ENCODE measurements at places on chromosomes 11 and 22.

- DNase-seq: no peak
Measured at GRCh38 chr11:16013649-16014275, 342.6 kb downstream of the SOX6 start.

DNA sequence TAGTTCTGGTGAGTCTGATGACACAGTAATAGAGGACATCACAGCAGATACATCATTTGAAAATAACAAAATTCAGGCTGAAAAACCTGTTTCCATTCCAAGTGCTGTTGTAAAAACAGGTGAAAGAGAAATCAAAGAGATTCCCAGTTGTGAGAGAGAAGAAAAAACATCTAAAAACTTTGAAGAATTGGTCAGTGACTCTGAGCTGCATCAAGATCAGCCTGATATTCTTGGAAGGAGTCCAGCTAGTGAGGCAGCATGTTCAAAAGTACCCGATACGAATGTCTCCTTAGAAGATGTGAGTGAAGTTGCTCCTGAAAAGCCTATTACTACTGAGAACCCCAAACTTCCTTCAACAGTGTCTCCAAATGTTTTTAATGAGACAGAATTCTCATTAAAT, 38.7 kb downstream of the RTN3 start:
- no peak for DNase-seq

DNA sequence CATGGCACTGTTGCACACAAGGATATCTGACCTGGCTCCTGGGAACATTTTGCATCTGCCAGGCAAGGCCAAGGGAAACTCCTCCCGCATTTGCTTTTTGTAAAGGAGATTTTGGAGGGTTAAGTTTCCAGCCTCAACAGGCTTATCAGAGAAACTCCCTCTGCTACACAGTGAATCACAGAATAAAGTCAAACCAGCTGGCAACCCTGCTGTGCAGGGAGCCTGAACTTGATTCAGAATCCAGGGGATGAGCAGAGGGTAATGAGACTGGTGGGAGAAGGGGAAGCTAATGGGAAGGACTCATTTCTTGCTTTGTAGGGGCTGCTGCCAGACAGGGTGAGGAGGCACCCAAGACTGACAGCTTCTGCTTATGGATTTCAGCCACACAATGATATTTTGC, 185.3 kb upstream of the ISX start:
- no peak for DNase-seq

- no peak for DNase-seq
Measured at GRCh38 chr11:116104498-116105174, 600.4 kb upstream of the CADM1 start.

DNA sequence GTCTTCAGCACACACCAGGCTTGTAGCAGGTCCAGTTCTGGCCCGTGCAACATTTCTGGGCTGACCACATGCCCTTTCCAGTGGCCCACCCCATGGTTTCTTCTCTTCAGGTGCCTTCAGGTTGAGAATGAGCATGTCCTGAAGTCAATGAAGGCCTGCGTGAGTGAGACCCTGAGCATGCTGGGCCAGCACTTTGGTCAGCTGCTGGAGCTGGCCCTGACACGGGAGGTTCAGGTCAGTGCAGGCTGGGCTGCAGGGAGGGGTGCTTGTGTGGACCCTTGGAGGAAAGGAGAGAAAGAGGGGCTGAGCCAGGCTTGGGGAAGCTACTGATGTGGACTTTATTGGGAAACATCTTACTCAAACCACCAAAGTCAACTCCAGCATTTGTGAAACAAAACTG, 63.5 kb downstream of the INSC start:
- DNase-seq: no peak

All from activated T-helper 1 cell treated with anti-CD3 and anti-CD28 coated beads, Interleukin-12 subunit alpha, Interleukin-12 subunit beta, Interleukin-2, Interleukin-4 antibody, amounts not matched to agents 30 ng/mL and 10 ng/mL and 1 ng/mL, durations not matched to agents 14 hours and 24 hours and 36 hours (primary cell).